ENCODE measurements at places on chromosomes 4 and X.

GRCh38 chrX:110397904-110398303 is 39.3 kb downstream of the RTL9 start:
- no peak for DNase-seq

DNA sequence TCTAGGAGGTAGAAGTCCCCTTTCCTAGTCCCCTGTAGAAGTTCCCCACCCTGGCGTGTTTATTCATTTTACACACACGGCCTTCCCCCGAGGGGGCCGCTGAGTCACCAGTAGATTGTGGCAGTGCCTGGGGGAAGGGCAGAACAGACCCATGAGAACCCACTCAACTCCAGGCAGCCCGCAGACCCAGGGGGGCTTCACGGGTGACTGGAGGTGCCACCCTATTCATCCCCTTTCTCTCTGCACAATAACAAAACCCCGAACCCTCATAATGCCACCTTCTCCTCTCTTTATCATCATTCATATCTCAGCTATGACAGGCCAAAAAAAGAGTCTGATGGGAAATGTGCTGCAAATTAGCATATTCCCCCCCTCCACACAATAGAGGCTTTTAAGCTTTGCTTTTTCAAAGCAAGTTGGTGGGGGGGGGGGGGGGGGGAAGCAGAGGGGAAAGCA is 20.4 kb upstream of the GPM6B start:
- no peak for DNase-seq

DNA sequence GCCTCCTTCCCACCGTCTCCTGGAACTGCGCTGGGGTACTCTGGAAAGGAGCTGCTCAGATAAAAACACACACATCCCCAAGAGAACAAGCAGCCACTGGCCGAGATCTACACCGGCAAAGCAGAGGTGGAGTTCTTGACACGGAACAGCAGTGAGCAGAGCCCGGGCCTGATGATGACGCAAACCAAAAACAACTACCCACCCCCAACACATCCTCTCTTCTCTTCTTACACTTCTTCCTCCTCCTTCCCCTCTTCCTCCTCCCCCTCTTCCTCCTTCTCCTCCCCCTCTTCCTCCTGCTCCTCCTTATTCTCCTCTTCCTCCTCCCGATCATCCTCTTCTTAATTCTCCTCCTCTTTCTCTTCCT is 4.6 kb downstream of the PNMA5 start:
- DNase-seq, result no peak

GRCh38 chrX:116239944-116240840 is 69.6 kb downstream of the AGTR2 start:
- DNase-seq, result no peak

DNA sequence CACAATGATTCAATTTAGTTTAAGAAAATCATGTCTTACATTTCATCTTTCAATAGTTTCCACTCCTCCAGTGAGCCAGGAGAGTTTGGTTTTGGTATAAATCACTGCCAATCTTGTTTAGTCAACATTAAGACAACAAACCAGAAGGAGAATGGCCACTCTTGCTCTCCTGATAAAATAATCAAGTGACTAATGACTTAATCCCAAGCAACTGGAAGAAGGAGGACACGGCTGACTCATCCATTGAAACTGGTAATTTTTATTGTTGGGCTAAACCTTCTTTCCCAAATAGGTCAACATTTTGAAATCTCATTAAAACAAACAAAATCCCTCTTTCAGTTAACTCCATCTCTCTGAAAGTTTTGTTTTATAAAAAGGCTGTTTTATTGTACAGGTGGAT is 230.2 kb downstream of the CLCN4 start:
- DNase-seq, result no peak

DNA sequence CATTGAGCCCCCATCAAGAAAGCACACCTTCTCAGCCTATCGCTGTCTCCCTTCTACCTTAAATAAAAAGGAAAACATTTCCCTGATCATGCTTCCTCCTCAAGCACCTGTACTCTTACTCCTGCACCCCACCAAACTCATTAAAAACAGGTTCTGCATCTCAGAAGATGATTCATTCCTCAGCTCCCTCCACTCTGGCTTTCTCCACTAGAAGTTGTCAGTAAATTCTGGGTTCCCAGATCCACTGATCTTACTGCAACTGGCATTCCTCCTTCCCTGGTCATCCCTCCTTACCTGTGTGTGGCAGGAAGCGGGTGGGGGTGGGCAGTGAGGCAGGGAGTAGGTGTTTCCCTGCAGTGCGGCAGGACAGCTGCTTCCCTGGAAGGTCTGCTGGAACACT is 108.8 kb downstream of the GPR143 start:
- no peak for DNase-seq

DNA sequence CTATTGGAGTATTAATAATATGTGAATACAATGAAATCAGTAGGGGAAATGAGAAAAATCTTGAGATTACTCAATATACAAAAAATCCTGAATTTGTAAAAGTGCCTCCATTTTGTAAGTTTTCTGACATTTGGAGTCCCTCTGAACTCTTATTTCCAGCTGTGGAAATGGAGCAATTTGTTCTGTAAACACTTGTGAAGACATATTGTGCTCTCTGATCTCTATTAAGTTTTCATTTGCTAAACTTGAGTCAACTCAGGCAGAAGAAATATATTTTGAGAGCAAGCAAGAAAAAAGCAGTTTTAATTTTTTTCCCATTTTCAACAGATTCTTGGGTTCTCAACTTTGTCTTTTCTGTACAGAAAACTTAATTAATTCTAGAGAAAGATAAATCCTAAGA is 51.4 kb upstream of the PCDH18 start:
- DNase-seq, result no peak

DNA sequence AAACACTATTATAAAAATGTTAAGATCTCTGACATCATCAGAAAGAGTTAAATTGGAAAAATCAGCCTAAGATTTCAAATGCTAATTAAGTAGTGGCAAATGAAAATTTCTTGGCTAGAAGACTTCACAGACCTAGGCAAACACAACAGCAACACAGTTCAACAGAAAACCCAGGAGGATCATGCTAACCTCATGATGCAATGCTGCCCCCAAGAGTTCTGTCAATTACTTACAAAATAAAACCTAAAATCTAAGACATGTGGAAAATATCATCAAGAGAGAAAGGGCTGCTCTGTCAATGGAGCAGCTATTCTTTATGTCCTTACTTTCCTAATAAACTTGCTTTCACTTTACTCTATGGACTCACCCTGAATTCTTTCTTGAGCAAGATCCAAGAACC is 21.0 kb downstream of the S100G start:
- no peak for DNase-seq

GRCh38 chr4:88177983-88178625 is 19.7 kb upstream of the ABCG2 start:
- DNase-seq, result no peak

DNA sequence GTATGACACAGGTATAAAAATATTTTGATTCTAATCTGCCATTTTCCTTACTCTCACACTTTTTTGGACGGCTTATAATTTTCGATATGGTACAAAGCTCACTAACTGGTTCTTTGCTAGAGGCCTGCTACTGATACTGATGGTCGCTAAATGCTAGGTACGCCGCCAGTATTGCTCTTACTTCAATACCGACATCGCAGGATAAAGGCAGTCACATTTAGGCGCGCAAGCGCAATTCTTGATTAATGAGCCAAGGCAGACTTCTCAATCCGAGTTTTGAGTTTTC is 557 bp upstream of the USP38 start:
- no peak for DNase-seq

DNA sequence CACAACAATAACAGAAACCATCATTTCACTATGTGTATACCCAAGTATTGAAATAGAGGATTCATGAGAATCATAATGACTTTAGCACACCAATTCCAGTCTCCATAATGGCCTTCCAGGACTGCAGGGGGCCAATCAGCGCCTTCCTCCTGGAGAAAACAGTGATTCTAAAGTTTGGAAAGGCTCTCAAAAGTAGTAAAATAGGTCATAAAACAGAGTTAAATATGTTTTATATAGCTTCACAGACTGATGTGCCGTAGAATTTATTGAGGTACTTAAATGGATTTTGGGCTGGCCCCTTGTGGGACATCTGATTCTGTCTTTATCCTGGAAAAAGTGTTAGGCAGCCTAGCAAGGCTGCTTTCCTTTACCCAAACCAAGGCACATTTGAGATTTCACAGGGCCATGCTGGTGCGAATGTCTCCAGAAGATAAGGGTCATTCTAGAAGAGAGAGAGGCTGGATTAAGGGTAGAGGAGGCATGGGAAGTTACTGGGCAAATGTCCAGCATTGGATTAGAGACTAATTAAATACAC is 543.9 kb downstream of the GALNTL6 start:
- no peak for DNase-seq

GRCh38 chrX:130173190-130173895 is 1.6 kb downstream of the RAB33A start:
- DNase-seq, result peak; percentile 55

DNA sequence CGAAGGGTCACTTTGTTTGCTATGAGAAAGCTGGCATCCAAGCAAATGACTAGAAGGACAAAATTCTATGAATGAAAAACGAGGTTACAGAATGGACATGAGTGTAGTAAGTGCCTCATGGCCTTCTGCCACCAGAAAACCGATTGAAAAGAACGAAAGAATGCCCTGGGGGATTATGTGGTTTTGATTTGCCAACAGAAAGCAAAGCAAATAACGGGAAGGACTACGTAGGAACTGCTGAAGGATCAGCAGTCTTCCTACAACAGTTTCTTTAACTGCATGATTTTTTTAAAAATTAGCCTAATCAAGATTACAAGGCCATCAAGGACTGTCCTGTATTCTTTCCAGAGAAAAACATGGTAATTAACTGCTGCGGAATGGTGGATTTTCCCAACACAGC is 50.6 kb downstream of the NRK start:
- DNase-seq, result no peak

- peak; percentile 21 for DNase-seq
Observed at GRCh38 chr4:54318904-54319303, 89.8 kb downstream of the PDGFRA start.

DNA sequence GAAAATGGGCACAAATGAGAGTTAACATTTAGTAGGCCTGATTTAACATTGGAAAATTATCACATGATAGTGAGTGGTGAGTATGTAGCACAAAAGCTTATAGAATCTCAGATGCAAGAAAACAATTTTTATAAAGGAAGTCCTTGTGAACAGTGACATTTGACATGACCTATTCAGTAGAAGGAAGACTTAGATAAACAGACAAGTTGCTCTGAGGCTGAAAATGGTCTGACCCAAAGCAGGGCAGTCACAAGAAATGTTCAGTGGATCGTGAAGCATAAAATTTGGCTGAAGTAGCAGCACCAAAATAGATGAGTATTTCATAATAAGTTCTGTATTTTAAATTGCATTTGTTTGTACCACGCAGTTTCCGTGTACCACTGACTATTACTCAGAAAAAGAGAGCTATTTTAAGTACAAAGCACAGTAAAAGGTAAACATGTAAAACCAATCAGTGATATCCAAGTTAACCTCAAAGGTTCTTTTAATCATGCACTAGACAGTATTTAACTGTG is 605.7 kb upstream of the PABPC4L start:
- DNase-seq, result no peak

DNA sequence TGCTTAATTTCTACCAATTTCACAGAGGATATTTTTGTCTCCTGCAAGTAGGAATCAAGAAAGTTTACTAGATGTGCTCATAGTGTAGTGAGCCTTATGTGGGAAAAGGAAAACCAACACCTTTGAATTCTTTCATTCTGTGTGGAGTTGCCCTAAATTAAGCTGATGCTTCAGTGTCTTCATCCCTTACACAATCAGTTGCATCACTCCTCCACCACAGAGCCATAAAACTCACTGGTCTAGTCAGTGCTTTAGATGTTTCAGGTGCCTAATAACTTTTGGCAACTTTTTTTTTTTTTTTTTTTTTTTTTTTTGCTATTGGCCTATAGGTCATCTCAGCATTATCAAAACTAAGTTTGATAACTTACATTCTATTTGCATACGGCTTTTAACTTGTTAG is 41.5 kb downstream of the HHIP start:
- DNase-seq, result no peak

GRCh38 chrX:135347381-135348016 is 38.2 kb downstream of the ETDC start:
- no peak for DNase-seq

DNA sequence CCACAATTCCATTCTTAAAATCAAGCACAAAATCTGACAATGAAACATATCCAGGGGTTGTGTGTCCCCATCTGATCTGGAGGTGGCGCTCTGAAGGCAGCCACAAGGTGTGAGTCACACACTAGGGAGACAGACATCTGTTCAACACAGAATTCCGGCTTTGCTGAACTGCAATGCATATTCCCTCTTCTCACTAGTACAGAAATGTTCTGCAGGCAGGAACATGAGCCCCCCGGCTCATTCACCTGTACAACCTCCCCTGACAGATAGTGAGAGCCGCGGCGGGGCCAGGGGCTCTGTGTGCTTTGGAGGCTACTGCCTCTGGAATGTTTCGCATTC is 41.9 kb downstream of the WDR1 start:
- DNase-seq, result no peak

DNA sequence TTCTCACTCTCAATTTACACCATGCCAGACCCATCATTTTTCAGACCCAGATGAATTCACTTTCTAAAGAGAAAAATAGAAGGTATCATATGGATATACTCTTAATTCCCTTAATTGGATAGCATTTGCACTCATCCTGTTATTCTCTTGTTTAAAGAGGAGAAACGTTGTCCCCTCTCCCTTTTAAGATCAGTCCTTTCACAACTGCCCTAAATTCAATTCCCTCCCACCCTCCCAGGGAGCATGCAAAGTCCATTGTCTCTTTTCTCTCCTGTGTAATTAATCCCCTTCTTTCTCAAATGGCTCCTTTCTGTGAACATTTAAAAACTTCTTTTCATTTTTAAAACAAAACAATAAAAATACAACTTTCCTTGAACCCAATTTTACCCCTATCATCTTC is 124.7 kb upstream of the TLL1 start:
- no peak for DNase-seq

DNA sequence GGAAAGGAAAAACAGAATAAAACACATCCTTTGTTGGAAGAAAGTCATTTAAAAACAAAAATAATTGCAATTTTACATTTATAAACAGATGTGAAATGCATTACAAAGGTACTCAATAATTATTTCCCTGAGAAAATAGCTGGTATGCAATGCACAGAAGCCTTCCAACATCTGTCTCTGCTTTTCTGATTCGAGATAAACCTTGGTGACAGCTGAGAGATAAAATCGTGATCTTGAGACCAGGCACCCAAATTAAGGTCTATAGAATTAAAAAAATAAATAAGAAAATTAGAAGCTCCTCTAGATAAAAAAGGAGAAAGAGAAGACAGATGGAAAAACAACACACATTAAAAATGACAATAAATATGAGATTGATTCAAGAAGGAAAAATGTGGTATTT is 544.0 kb downstream of the SPRY1 start:
- no peak for DNase-seq

- no peak for DNase-seq
Observed at GRCh38 chr4:112898357-112899141, 150.9 kb upstream of the ANK2 start.

Measured in stimulated activated naive CD8-positive, alpha-beta T cell treated with anti-CD3 and anti-CD28 coated beads, Interleukin-15, amount 100 ng/mL, for 72 hours (primary cell).